ENCODE measurements at places on chromosomes 6 and 20.
A peak's percentile ranks its signal among the peaks of the same experiment; 100 is the strongest.

DNA sequence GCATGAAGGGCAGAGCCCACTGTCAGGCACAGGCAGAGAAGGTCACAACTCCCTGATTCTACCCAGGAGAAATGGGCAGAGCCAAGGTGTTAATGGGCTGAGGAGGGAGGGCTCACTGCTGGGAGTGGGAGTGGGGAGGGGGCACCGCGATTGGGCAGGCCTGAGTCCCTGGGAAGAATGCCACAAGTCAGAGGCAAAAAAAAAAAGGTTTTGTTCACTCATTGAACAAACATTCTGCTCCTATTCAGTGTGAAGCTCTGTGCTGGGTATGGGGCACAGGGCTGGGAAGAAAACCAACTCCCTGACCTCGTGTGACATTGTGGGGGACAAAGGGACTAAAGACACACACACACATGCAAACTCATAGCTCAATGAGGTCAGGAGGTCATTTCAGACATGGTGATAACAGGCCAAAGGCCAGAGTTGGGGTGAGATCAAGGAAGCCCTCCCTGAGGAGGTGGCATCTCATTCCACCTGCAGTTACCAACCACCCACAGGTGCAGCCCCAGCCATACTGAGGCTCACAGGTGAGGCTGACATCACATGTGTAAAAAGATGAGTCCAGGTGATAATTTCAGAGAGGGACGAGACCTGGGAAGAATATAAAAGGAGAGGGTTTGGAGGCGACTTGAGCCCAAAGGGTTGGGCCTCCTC is 3.2 kb upstream of the PMEPA1 start:
- no peak for DNase-seq

DNA sequence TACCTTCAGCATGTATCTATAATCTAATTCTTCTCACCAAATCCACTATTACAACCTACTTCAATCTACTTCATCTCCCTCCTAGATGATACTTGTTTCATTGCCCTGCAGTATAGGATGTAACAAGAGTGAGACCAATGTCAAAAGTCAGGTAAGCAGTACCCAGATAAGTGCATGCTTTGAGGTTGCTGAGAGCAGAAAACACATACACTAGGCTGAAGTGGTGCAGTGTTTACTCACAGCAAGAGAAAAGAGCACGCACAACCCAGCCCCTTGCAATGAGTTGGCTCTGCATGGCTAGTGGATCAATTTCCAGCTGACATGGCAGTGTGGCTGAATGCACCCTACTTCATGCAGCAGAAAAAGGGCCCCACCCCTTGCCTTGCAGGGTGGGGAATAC is 199.9 kb downstream of the EPHA7 start:
- no peak for DNase-seq

DNA sequence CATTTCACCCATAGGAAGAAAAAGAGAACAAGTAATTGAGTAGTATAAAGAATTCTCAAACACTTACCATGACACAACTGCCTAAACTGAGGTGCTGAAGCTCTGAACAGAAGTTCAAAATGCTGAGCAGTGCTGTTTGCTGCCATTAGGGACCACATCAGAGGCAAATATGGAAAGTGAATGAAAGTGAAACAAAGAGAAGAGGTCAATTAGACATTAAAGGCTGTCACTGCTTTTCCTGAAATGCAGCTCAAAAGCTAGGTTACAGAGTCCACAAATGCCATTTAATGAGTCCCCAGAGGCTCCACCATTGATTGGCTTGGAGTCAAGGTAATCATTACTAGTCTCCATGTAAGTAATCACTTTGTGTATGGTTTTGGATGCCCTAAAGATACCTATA is 46.1 kb downstream of the POU3F2 start:
- DNase-seq, result no peak

DNA sequence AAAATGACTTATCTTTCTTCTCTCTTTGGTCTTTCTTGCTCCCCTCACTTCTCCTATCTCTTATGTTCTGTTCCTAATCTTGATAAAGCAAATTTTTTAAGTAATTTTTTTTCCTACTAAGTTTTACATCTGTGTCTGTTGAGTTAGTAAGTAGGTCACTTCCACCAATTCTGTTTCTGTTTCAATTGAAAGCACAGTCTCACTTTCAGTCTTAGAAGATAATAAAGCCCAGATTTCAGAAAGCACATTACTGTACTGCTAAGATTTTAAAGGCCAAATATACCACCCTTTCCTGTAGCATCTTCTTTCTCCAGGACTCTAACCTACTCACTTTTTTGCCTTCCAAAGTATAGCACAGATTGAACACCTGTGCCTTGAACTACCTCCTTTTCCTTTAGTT is 866.1 kb upstream of the ADGRB3 start:
- no peak for DNase-seq

- no peak for DNase-seq
Observed at GRCh38 chr6:47250302-47250701, 59.4 kb downstream of the TNFRSF21 start.

- no peak for DNase-seq
Observed at GRCh38 chr20:47276851-47277534, 79.5 kb downstream of the ZMYND8 start.

DNA sequence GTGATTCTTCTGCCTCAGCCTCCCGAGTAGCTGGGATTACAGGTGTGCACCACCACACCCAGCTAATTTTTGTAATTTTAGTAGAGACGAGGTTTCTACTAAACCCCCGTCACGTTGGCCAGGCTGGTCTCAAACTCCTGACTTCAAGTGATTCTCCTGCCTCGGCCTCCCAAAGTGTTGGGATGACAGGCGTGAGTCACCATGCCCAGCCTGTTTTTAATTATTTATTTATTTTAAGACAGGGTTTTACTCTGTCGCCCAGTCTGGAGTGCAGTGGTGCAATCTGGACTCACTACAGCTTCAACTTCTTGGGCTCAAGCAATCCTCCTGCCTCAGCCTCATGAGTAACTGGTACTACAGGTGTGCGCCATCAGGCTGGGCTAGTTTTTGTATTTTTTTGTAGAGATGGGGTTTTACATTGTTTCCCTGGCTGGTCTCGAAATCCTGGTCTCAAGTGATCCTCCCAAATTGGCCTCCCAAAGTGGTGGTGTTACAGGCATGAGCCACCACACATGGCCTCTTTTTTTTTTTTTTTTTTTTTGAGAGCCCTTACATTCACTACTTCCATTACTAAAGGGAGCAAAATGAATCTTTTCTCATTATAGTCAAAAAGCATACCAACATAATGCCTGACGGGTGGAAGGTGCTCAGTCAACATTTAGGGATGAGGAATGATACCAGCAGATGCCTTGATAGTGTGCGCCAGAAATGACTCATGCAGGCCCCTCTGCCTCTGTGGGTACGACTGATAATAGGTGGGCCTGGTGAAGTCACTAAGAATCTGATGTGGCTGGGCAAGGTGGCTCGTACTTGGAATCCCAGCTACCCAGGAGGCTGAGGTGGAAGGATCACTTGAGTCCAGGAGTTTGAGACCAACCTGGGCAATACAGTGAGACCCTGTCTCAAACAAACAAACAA is 17.8 kb upstream of the RALGAPB start:
- no peak for DNase-seq

GRCh38 chr6:455835-456234 is 64.3 kb downstream of the IRF4 start:
- no peak for DNase-seq

DNA sequence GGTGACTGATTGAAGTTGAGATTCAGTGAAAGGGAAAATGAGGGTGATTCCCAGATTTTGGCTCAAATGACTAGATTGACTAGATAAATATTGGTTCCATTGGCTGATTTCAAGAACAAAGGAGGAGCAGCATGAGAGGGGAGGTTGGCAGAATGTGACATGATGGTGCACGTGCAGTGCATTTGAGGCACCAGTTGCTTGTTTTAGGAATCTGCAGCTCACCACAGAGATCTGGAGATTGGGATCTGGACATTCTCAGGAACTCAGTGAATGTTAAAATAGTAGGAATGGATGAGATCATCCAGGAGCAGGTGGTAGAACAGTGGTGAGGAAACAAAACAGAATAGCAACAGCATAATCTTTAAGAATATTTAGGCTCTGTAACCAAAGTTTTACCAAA is 496.3 kb downstream of the DHX35 start:
- no peak for DNase-seq

DNA sequence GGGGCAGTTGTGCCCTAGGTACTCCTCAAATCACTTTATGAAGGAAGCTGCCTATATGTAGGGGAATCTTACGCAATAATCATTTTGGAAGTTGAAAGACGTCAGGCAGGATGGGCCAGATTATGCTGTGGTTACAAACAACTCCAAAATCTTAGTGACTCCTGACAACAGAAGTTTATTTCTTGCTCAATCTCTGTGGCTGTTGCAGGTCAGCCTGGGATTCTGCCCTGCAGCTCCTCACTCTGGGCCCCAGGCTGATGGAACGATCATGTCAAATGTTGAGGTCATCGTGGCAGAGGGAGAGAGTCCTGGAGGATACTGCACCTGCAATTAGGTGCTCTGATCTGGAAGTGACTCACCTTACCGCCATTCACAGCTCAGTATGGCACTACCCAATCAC is 88.4 kb downstream of the ZDHHC14 start:
- peak; percentile 10 for DNase-seq

DNA sequence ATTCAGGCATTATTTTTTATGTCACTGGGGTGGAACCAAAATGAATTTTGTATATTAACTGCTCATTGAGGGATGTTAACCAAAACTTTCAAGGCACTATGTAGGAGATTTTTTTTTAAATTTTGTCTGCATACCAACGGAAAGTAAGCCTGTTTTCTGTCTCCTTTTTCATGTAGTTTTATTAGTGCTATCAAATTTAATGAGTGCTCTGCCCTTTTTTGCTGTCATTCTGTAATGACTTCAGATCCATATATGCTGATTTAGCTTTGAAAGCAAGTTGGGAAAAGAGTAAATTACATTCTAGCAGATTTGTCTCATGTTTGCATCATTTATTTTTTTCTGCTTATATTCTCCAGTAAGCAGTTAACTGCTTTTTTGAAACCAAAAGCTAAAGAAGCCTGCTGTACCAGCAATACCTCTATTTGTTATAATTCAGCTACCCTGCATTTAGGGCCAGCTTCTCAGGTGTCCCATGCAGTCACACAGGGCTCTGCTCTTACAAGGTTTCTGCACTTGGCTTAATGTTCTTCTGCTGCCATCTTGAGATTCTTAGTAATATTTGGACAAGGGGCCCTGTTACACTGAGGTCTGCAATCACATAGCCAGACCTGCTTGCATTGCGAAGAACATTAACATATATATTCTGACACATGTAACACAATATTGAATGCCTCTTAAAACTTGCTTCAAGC is 429.0 kb downstream of the UTRN start:
- no peak for DNase-seq

GRCh38 chr6:11428895-11429294 is 108.7 kb upstream of the TMEM170B start:
- peak; percentile 62 for DNase-seq

- DNase-seq, result no peak
Observed at GRCh38 chr6:3175715-3176402, 18.5 kb upstream of the TUBB2A start.

- DNase-seq, result no peak
Observed at GRCh38 chr6:52876056-52876787, 33.3 kb downstream of the GSTA3 start.

- DNase-seq, result no peak
Observed at GRCh38 chr6:16236631-16237199, 1.7 kb upstream of the GMPR start.

DNA sequence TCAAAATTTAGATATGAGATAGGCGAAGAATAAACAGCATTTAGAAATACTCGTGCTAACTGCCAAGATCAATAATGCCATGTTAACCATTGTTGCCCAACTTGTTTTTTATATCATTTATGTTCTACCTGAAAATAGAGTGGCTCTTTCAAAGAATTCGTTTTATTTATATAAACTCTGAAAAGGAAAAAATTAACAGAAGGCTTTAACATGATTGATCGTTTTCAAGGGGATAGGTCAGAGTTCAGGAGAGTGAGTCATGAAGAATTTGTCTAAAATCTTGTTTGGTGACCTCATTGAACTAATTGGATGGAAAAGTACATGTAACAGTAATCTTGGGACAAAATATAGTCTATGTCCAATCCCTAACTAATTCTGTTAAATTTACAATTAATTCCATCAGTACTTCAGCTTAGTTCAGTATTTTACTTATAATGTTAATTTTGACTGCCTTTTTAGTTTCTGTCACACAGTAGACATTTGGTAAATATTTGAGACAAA is 11.1 kb upstream of the ELOVL2 start:
- DNase-seq, result no peak

DNA sequence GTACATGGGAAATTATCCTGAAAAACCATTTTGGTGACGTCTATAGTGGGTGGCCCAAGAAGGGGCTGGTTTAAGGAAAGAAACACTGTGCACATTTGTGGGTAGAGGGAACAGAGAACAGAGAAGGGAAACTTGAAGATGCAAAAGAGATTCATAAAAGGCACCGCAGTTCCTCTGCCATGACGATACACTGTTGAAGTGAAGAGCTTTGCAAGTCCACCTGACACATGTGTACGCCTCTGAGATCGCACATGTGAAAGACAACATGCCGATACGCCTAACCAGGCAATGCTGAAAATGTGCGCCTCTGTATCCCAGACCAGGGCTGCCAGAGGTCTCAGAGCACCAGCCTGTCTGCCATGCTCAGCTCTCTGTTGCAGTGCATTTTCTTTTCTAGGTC is 180.9 kb downstream of the KIF16B start:
- no peak for DNase-seq

DNA sequence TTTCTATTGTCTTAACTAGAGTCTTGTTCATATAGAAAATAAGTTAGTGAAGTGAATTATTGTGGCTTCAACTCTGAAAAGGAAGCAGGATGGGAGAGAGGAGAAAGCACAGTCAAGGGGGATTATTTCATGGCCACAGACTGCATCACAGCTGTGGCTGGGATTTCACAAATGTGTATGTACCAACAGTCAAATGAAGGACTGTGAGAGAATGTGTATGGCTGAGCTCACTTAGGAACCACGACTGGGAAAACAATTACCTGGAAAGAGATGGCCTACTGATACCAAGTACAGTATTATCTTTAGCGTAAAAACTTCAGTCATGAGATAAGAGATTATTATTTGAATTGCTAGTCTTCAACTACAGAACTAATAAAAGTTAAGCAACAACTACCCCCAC is 54.9 kb downstream of the SESN1 start:
- no peak for DNase-seq

DNA sequence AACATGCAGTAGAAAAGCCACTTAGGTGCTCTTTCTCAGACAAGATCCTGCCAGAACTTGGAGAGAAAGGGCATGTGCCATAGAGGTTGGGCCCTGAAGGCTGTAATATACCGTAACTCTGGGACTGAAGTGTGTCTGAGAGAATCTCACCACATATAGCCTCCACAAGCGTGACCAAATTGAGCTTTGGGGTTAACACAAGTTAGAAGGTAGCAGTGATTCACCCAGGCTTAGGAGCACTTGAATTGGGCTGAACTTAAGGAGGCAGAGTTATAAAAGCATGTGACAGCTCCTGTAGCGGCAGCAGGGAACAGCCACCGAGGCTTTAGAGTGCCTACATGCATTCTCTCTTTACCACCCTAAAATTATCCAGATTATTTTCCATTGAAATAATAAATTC is 361.6 kb downstream of the PHF3 start:
- no peak for DNase-seq

DNA sequence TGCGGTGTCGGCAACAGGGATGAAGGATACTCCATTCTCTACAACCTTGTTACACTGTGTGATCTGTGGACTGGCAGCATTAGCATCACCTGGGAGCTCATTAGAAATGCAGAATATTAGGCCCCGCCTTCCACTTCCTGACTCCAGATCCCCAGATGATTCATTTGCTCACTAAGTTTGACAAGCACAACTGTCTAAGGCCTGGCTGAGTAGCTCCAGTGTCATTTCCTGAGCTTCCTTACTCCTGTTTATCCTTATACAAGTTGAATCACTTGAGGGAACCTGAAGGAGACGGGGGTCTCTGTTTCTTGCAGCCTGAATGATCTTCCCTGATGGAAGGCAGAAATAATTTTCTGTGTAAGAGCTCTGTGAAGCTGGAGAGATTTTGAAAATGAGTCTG is 32.7 kb upstream of the PROKR2 start:
- no peak for DNase-seq

Measured in AG09309 (cell line).